Right renal cortex interstitium (tissue), 3 donors: ENCODE measurements at places on chromosomes 5 and 9.
A peak's percentile ranks its signal among the peaks of the same experiment; 100 is the strongest.

- DNase-seq: no peak
Measured at GRCh38 chr9:88694625-88695024, 159.6 kb downstream of the NXNL2 start.

GRCh38 chr9:116661037-116661954, 25.8 kb upstream of the TRIM32 start:
- DNase-seq: peak; percentile 39

DNA sequence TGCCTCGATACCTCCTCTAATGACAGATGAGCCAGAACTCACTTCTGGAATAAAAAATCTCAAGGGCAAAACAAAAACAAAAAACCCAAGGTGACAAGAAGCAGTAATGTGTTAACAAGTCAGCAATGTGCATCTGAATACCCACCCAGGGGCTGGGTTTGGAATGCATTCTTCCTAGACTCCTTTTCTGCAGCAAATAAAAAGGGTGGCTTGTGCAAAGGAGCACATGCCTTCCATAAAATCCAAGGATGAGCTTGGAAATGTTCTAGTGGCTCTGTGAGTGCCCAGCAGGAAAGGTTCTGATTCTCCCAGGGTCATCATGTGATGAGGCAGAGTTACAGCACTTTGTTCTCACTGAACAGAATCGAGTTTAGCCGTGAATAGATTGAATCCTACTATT, 599.9 kb downstream of the RAB3C start:
- no peak for DNase-seq

DNA sequence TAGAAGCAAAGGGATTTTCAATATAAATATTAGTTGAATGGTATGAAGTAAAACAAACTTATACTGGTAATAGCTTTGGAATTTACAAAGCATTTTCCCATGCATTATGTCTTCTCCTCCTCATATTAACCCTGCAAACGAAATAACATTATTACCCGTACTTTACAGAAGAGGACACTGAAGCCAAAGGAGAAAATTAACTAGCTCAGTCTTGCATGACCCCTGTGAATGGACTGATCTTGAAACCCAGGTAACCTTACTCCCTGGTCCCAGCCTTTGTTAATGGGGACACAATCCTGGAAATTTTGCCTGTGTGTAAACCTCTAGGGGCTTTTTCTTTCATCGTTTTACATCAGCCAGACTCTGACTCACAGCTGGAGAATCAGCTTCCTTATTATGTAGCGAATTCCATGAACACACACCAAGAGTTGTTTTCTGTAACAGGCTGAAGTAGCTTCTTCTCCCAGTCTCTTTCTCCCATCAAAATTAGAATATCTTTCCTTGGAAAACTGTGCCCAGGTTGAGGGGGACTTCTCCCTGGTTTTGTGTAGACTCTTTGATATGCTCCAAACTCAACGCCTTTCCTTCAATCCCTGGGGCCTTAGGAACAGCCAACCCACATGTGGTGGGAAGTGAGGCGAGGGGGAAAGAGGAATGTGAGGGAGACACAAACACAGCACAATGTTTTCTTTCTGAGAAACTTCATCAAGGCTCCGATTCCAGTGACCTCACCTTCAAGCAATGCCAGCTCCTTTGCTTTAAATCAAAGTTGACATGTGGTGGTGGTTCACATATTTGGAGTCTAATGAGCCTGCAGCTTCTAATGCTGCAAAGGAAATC, 480.9 kb upstream of the PAPPA start:
- DNase-seq: peak; percentile 35

- DNase-seq: no peak
Measured at GRCh38 chr9:71806901-71807307, 38.6 kb upstream of the CEMIP2 start.

- no peak for DNase-seq
Measured at GRCh38 chr5:151056379-151057325, 24.2 kb downstream of the TNIP1 start.

GRCh38 chr9:91077624-91078368, 276.2 kb downstream of the SYK start:
- DNase-seq: no peak

DNA sequence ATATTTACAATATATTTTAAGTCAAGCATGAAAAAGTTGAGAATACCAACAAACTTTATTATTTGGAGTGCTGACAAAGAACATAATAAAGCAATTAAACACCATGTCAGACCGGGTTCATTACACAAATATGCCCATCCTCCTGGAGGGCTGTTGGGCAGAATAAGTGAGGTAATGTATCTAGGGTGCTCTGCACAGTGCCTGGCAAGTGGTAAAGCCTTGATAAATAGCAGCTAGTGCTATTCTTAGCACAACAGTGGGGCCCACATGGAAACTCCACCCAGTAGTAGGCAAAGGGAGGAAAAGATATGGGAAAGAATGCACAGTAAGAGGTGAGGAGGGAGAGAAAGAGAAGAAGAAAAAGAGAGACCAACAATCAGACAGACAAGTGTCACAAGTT, 97.7 kb downstream of the SLC1A3 start:
- no peak for DNase-seq

- DNase-seq: no peak
Measured at GRCh38 chr9:114364134-114365041, 23.4 kb downstream of the AKNA start.

GRCh38 chr9:1429297-1429696, 379.1 kb downstream of the DMRT2 start:
- no peak for DNase-seq

- DNase-seq: peak; percentile 37
Measured at GRCh38 chr9:104748359-104749031, 1.0 kb downstream of the NIPSNAP3A start.

- no peak for DNase-seq
Measured at GRCh38 chr5:127609011-127609410, 39.9 kb upstream of the CTXN3 start.

DNA sequence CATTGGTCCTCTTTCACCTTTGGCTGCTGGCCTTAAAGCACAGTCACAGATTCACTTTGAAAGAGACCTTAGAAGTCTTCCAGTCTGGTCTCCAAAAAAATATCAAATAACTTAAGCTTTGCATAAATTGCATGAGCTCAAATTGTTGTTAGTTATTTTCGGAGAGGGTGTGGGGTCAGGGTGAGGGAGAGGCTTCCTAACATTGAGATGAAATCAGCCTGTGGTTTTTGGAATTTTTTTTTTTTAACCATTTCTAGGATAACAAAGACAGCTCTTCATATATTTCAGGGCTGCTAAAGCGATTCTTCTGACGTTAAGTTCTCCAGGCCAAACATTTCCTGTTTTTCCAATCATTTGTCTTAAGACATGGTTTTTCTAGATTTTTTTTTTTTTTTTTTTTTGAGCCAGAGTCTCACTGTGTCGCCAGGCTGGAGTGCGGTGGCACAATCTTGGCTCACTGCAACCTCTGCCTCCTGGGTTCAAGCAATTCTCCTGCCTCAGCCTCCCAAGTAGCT, 4.5 kb downstream of the OCLN start:
- DNase-seq: no peak

GRCh38 chr5:32096891-32097595, 77.1 kb downstream of the GOLPH3 start:
- no peak for DNase-seq

DNA sequence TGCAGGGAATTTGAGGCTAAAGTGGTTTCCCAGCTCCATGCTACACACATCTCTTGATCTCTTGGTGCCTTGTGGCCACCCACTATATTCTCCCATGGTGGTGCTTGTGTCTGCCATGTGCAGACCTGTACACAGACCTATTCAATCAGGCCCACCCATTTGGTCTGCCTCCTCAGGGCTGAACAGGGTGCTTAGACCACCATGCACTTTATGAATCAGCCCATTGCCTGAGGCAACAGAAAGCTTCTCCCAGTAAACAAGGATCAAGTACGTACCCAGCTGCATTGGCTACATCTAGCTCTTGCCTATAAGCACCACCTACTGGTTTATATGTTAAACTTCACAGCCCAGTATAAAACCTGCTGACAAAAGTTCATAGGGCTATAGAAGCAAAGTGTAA, 664.3 kb upstream of the EDIL3 start:
- peak; percentile 2 for DNase-seq

DNA sequence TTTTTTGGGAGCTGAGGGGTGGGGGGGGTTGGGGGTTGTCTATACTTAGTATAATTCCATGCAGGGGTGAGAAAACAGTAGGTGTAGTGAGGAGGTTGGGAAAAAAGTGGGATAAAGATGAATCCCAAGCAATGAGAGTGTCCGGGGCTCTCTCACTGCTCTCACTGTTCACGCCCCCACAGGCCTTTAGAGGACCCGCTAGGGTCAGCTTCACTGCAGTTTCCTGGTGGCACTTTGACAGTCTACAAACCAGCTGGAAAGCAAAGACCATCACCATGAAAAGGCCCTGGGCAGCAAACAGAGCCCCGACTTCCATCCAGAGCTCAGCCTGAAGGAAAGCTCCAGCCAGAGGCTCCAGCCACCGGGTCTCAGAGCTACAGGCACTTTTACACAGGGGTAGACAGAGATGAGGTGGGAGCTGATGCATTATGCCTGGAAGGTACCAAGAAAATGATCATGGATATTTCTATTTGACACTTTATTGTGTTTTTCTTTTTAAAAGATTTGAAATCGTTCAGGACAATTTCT, 355.1 kb downstream of the ADAMTS6 start:
- no peak for DNase-seq

- no peak for DNase-seq
Measured at GRCh38 chr9:618478-618877, 223.0 kb upstream of the DMRT1 start.

GRCh38 chr5:178067755-178068154, 45.6 kb upstream of the N4BP3 start:
- DNase-seq: no peak

- no peak for DNase-seq
Measured at GRCh38 chr5:169202969-169203368, 98.0 kb downstream of the SLIT3 start.

DNA sequence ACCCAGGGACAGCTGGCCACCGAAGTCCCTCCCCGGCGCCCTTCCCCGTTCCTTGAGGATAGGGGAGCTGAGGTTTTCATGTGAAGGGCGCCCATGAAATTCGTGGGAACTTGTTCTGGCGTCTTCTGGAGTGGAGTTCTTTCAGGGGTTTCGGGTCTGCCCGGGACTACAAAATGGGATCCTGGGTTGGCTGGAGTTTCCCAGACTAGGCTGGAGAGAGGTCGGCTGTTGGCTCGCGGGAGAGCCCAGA, 3.6 kb upstream of the RGMB start:
- no peak for DNase-seq

GRCh38 chr5:145945620-145946111, 9.3 kb downstream of the SH3RF2 start:
- no peak for DNase-seq

- DNase-seq: no peak
Measured at GRCh38 chr9:130159915-130160670, 12.1 kb upstream of the NCS1 start.

DNA sequence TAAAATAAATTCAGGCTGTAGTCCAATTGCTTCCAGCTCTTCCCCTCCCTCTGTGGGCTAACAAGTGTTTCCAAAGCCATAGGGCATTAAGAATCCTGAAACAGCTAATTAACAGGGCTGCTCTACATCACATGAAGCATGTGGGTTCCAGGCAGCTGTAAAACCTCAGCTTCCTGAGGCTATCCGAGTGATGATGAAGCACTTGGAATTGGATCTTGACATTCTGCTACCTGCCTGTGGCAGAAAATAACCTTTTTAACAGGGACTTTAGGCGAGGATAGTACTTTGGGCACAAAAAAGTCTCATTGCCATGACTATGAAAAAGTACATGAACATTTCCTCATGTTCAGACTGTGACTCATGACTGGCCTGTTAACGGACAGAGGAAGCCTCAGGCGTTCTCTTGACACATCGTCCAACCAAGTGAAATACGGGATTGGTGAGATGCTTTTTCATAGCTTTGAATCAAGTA, 107.2 kb downstream of the PDE4D start:
- no peak for DNase-seq

DNA sequence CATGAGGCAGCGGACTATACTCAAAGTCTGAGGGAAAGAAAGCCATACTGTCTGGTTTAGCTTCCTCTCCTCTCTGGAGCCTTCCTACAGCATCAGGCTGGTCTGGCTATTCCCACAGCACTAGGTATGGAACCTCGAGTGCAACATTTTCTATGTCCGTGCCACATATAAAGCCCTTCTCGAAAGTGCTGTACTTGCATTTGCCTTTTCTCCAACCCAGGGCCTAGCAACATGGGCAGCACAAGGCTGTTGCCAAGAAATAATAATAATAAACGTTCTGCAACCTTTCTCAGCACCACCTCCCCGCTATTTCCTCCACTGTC, 804 bp downstream of the MED10 start:
- DNase-seq: no peak

DNA sequence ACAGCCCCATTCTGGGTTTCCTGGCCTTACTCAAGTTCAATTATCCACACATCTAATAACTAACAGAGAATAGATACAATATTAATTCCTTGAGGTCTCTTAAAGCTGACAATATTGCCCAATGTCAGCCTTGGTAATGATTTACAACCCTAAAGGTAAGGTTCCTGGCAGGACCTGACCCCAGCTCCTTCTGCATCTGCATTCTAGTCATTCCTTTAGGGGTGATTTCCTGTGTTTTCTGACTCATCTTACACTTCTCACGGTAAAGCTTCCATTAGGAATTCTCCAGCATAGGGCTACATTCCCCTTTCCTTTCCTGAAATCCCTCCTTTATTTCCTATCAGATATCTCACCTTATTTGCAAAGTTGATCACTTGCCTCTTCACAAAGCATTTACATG, 9.3 kb downstream of the HAVCR1 start:
- DNase-seq: no peak

- DNase-seq: peak; percentile 56
Measured at GRCh38 chr5:180470966-180471582, 23.1 kb upstream of the CNOT6 start.

GRCh38 chr5:61647672-61648071, 315.6 kb downstream of the ZSWIM6 start:
- no peak for DNase-seq

DNA sequence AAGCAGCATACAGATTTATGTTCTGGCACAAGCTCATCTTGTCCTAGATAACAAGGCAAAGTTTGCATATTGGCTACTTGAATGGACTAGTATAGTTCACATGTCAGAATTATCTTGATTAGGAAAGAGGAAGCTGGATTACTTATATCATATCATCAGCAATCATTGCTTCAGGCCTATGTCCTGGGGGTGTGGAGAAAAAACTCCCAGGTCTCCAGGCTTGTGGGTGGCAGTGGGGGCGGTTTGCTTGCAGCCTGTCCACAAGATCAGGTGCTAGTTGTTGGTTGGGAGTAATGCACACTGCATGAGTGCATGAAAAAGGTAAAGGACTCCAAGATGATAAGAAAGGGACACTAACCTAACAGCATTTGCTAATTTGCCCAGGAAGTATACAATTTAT, 326.4 kb upstream of the PDE4D start:
- no peak for DNase-seq
